MM.1S (cell line): ENCODE measurements at places on chromosomes 1 and 21.

GRCh38 chr1:210123383-210123782, 109.2 kb upstream of the SERTAD4 start:
- DNase-seq, result no peak

- peak; percentile 53 for DNase-seq
These were observed at the start of gene SLC2A5 for GRCh38 chr1:9069326-9070100. TSS of gene SLC2A5 (minus strand) at chr1:9069635. CDS start at chr1:9069536, 99 bp downstream.

DNA sequence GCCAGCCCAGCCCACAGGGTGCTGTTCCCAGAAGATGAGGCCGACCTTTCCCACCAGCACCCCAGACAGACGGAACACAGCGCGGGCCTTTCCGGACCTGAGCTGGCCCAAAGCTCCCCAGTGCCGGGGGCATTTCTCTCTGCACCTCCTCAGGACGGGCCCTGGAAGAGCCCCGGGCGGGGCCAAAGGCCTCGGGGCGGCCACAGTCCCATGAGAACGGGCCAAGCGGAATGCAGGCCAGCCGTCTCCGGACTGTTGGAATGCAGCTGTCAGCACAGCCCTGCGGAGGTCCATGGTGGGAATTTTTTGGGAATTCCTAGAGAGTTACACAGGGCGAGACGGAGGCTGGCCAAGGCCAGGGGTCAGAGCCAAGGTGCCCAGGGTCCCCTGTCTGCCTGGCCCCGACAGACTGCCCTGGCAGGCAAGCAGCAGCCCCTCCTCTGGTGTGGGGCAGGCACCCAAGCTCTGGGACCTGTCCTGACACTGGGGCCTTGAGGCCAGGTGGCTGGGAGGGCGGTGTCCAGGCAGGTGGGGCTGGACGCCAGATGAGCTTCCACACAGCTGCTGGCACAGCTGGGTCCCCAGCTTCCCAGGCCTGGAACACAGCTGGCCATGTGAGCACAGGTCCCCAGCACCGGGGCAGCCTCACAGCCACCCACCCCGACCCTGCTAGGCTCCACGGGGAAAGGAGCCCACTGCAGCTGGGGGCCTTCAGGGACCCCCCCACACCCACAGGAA, 63.0 kb downstream of the MEGF6 start:
- DNase-seq, result no peak

- DNase-seq, result no peak
These were observed 220.1 kb downstream of the SDCCAG8 start for GRCh38 chr1:243475966-243476365.

DNA sequence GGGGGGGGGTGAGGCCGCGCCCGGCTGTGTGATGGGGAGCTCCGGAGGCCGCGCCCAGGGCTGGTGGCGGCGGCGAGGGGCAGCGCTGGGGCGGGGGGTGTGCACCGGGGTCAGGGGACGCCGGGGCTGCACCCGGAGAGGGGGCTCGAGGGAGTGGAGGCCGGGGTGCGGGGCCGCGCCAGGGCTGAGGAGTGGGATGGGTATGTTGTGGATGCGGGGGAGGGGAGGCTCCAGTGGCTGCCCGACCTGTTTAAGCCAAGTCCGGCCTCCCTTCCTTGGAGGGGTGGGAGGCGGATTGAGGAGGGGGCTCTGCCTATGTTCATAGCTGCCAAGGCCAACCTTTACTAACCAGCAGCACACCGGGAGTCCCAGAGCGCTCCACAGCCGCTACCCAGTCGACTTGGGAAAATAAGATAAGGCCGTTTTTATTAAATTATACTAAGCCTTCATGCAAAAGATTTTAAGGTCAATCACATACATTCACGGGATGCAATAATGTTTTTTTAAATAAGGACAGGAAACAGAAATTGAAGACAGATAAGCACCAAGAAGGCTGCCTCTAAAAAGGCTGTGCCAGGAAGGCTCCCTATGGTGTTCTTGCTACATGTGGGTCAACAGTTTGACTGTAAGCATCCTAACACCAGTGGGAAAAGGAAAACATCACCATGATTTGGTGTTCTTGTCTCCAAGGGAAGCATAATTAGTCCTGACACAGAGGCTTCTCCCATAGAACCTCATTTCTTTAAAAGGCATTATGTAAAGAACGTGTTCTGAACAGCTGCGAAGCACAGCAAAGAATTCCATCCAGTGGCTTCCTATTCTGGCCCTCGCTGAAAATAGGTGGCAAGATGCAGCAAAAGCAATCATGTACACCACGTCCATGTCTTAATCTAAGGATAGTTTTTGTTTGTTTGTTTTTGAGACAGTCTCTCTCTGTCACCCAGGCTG, 626 bp upstream of the HLCS start:
- DNase-seq, result peak; percentile 19
